ENCODE measurements at places on chromosomes 2 and 18.

- no peak for DNase-seq
Measured at GRCh38 chr2:161999321-161999720, 74.7 kb downstream of the DPP4 start.

GRCh38 chr18:9055185-9055584 lies 47.3 kb upstream of the NDUFV2 start:
- DNase-seq: no peak

DNA sequence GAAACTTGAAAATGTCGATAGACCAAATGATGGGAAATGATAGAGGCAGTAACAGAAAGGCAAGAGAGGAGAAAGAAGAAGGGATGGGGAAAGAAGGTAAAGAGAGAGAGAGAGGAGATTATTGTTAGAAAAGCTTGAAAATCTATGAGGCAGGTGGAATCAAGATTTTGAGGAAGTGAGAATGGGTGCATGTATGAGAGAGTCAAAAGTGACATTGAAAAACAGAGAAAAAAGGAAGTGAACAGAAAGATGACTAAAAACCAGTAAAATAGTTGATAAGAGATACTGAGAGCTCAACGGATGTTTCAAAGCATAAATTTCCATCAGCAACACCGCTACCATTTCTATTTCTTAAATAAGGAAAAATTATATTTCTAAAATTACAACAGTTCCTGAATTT lies 327.4 kb upstream of the CWC22 start:
- no peak for DNase-seq

GRCh38 chr2:170465241-170465640 lies 249.9 kb upstream of the SP5 start:
- no peak for DNase-seq

GRCh38 chr2:46776687-46777327 lies 138.8 kb downstream of the MCFD2 start:
- DNase-seq: no peak

DNA sequence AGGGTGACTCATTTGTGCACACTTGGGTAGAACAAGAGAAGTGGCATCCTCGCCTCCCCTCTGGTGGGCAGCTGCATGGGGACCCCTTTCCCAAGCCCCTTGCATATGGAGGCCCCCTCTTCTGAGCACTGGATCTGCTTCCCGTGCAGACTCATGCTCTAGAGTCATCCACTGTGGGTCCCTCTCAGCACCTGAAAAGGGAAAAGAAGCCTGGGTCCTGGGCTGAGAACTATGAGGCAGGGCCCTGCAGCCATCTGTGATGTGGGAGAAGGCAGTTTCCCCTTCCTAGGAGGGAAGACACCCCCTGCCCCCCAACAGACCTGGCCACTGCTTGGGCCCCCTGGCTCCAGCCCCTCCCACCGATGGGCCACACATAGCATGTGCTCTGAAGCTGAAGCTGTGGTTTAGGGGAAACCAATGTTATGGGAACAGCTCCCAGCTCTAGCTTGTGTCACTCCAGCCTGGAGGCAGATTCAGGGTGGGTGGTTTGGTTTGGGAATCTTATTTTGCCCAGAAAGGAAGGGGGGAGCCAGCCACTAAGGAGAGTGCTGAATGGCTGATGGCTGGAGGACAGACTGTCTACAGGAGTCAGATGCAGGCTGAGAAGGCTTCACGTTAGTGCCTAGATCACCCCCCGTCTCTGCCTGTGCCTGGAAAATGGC lies 172.8 kb downstream of the GLI2 start:
- DNase-seq: no peak

DNA sequence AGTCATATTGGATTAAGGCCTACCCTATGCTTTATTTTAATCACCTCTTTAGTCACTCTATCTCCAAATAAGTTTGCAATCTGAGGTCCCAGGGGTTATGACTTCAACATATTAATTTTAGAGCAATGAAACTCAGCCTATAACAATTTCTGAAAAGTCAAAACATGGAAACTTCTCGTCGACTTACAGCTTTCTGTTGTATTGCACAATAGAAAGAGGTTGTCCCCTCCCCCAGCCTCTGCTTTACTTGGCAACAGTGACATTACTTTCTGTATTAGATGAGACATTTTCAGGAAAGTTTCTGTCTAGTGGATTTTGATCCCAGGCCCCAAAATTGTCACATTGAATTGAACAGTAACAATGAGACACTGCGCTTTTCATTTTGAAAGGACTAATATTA lies 326.4 kb downstream of the THSD7B start:
- no peak for DNase-seq

GRCh38 chr18:58449464-58449863 lies 179.4 kb downstream of the ALPK2 start:
- no peak for DNase-seq

DNA sequence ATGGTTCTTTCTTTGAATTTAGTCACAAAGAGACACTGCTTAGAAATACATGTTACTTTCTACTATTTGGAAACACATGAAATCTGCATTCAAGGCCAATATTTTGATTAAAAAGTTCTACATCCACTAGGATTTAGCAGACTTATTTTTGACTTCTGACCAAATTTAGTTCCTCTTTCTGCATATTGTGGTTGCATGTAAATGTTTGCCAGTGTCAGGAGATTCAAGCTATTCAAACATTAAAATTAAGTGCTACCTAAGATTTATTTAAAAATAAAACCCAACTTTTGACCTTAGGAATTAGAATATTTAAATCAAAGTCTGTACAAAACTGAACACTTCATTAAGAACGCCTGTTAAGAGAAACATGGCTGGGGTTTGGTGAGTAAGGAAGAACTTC lies 891.1 kb downstream of the CPS1 start:
- DNase-seq: no peak

GRCh38 chr18:45548614-45549013 lies 66.7 kb upstream of the SLC14A2 start:
- no peak for DNase-seq

DNA sequence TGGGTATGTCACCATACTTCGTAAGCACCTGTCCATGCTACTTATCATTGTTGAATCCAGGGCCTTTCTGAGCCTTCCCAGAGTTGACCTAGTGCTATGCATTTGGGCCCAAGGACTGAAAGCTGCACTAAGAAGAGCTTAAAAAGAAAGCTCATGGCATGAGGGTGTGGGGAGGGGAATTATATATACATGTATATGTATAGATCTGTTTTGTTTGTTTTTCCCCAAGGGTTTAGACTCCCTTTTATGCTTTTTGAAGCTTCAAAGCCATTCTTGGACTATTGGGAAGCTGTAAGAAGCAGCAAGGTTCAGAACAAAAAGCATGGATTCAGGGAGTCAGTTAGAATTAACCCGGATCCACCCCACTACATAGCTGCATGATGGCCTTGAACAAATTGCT lies 23.3 kb downstream of the MFF start:
- no peak for DNase-seq
